Daoy (cell line): ENCODE measurements at places on chromosomes 3 and 15. TPM values are rescaled to one million over a fixed set of nuclear protein-coding genes. Genes with fewer than 3 reads are reported as not detected.

Gene CFAP92
- total RNA-seq, result 1.0 TPM in 1 of 2 replicates, not detected in the other

Gene SCN11A
- total RNA-seq, result not detected in 2 replicates

Gene GOLGA6A
- total RNA-seq, result 0.06 TPM in 1 of 2 replicates, not detected in the other

Gene SNRPN
- total RNA-seq, result 357 and 438 TPM in 2 replicates

Gene PLSCR4
- 1.6 and 2.1 TPM in 2 replicates for total RNA-seq

Gene RBM5
- total RNA-seq, result 41.2 and 62.9 TPM in 2 replicates

Gene NANOGP8
- not detected in 2 replicates for total RNA-seq

Gene LOXL1
- 125 and 161 TPM in 2 replicates for total RNA-seq

Gene MINAR1
- total RNA-seq, result 0.48 and 1.3 TPM in 2 replicates

Gene CYB561D2
- 25.3 and 28.3 TPM in 2 replicates for total RNA-seq

Gene GOLGA8S
- not detected in 2 replicates for total RNA-seq

Gene BFSP2
- not detected in 2 replicates for total RNA-seq

Gene SELENOS
- total RNA-seq, result 68.7 and 88.6 TPM in 2 replicates

Gene USP50
- not detected in 2 replicates for total RNA-seq

Gene TMEM43
- 65.9 and 69.8 TPM in 2 replicates for total RNA-seq

Gene GLDN
- 1.0 TPM in 1 of 2 replicates, not detected in the other for total RNA-seq
